ENCODE measurements at places on chromosomes 2 and 18.
A peak's percentile ranks its signal among the peaks of the same experiment; 100 is the strongest.

- DNase-seq: no peak
Observed at GRCh38 chr2:111192776-111193368, 72.2 kb downstream of the BCL2L11 start.

GRCh38 chr2:73293534-73294171, at the start of gene EGR4:
EGR4 (minus strand) TSS chr2:73293548; CDS start chr2:73293317, 231 bp downstream.
- DNase-seq: peak; percentile 84

GRCh38 chr2:169980643-169981042, 153.4 kb downstream of the UBR3 start:
- no peak for DNase-seq

- no peak for DNase-seq
Observed at GRCh38 chr2:126515471-126515870, 140.5 kb upstream of the GYPC start.

DNA sequence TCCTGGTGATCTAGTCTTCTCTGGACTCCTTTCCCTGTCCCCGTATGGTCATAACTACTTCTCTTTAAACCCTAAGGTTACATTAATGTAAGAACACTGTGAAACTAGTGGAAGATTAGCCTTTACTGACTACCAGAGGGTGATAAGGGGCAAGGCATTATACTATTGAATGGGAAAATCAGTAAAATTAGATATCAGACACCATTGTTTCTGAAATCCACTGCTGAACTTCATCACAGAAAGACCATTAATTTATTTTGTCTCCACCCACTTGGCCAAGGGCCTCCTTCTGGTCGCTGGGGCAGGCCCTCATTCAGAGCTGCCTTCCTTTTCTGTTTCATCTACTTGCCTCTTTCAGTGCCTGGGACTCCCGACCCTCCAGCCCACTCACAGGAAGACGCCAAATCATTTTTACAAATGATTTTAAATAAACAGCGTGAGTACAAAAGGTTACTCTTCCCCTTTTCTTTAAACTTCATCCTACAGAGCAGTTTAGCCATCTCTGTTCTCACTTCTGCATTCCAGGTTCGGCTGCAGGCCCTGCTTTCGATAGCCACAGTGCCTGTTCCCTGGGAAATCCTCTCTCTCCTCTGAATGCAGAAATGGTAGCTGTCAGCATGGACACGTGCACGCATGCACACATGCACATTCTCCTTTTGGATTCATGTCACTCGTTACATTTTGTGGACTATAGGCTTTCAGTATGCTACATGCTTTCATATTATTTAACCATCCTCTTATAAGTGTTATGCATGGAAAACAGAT, 70.3 kb upstream of the DOCK10 start:
- no peak for DNase-seq

- DNase-seq: no peak
Observed at GRCh38 chr2:58435246-58435645, 194.1 kb upstream of the FANCL start.

- DNase-seq: no peak
Observed at GRCh38 chr2:238203973-238204683, 633 bp upstream of the ILKAP start.

DNA sequence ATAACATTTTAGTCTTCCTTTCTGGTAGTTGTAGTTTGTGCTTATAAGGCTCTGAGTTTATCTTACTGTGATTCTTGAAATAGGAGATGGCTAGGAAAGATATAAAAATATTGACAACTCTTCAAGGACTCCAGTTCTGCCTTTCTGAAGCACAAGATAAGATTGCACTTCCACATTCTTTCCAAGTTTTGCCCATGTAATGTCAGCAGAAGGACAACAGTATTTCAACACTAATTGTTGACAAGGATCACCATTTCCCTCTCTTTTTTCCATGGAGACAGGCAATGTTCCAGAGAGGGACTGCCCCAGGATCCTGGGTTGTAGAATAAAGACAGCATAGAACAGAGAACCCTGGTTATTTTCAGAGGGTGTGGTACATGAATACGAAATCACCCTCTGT, 279.1 kb upstream of the CNTNAP5 start:
- DNase-seq: no peak

GRCh38 chr2:203437511-203437910, 97.6 kb downstream of the RAPH1 start:
- no peak for DNase-seq

DNA sequence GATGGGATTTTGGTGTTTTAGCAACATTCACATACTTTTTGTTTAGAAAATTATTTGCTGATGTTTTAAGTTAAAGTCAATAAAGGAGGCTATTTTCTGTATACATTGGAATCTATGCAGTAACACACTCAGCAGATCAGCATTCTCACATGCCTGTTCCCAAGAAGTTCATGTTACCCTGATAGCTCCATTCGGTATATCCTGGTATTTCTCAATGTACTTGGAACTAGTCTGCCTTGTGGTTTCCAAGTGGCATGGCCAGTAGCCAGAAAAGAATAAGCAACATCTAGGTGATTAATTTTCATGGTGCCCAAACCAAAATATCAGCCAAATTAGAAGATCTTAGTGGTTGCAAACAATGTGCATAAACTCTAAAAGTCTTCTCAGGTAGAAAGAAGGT, 5.2 kb upstream of the NCAPH start:
- DNase-seq: no peak

GRCh38 chr2:229196448-229196847, 74.6 kb downstream of the PID1 start:
- DNase-seq: no peak

DNA sequence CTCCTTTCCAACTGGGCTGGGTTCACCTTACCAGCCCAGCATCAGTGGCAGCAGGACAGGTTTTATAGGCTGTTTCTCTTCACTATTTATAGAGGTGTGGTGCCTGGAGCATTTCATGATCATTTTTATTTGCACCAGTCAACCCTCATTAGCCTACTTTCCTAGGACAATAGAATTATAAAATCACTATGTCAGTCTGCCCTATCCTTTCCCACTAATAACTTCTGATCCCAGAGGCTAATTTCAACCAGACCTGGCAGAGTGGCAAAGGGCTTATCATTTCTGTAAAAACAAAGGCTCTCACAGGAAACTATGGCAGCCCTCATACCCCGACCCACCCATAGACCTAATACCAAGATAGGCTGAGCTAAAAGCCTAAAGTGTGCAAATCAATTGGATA, 243.5 kb upstream of the TMEFF2 start:
- DNase-seq: no peak

- no peak for DNase-seq
Observed at GRCh38 chr2:157509744-157510143, 65.9 kb upstream of the CYTIP start.

DNA sequence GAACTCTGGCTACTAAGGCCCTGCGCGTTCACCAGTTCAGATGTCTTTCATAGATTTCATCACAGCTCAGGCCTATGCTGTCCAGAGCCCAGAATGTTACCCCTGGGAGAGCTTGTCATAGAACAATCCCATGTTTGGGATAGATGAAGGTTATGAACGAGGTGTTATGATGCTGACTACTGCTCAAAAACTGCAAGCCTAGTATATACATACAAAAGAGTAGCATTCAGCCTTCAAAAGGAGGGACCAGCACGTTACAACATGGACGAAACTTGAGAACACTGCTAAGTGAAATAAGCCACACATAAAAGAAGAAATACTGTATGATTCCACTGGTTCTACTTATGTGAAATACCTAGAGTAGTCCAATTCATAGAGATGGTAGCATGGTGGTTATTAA, 401.9 kb downstream of the NBAS start:
- DNase-seq: no peak

DNA sequence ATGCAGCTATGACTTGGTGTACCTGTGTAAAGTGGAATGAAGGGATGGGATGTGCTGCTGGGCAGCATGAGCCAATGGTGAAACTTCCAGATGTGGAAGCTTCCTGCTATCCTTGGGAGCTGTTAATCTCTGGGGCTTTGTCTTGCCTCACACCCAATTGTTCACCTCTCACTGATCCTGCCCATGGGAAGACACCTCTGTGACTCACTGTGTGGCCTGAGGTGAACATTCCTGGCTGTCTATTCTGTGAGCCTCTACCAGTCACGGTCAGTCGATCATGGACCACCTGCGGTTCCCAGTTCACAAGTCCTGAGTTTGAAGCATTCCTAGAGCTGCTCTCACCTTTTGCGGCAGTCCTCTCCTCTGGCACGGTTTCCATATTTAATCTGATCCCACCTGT, 12.1 kb downstream of the NEURL3 start:
- no peak for DNase-seq

- DNase-seq: no peak
Observed at GRCh38 chr2:239387811-239388210, 13.0 kb downstream of the HDAC4 start.

DNA sequence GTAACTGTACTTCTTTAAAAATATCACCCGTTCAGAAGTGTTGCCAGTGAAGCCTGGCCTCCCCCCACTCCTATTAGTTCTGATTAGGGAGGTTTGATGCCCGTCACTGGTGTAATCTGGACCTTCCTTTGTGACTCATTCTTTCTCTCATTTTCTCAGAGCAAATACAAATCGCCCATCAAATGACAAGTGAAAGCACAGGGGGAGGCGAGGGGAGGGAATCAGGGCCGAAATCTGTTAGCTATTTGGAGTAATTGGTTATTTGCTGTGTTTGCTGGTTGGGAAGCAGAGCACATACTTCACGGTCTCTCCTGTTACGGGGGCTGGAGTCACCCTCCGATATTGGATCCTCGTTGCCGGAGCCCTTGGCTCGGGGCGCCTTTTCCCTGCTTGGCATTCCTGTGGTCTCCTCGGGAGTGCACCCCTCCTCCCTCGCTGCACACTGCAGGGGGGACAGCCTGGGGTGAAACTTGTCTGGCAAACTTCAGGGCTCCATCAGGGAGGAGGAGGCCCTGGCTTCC, 178.1 kb downstream of the DYSF start:
- DNase-seq: no peak

GRCh38 chr2:22897428-22897827, 487.6 kb upstream of the KLHL29 start:
- DNase-seq: no peak

DNA sequence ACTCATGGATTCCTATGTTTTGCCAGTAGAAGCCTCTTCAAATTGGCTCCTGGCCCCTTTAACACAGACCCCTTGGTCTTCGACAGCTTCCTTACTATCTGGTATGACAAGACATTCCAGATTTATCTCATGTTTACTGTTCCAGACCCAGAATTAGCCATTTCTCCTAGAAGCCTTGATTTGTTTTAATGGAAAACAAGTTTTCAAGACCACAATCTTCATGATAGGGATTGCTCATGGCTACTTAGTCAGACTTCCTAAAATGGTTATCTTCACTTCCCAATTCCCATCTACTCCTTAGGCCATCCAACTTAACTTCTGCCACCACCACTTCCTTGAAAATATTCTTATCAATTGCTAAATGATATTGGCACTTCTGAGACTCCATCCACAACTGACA, 63.2 kb downstream of the TTC32 start:
- DNase-seq: no peak

DNA sequence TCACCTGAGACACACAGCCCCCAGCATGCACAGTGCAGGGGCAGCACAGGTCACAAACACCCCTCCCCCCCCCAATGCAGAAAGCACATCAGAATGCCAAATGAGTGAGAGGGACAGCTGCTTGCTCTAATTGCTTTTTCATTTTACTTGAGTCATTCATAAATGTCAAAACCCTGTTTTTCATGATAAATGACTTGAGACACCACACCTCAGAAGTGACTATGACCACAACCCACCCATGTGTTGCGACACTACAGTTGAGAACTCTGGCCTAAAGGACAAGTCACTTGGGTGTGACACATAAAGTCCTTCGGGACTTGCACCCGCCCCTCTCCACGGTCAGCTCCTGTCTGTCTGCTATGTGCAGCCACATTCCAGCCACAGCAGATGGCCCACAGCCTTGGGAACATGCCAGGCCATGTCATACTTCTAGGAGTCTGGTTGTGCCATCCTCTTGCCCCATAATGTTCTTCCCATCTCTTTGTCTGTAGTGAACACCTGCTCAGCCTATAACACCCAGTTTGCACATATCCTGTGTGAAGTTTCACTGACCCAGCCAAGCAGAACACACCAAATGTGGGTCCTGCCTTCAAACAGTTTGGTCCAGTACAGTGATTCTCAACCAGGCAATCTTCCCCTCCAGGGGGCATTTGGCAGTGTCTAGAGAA, 30.2 kb upstream of the RIOK3 start:
- DNase-seq: no peak

DNA sequence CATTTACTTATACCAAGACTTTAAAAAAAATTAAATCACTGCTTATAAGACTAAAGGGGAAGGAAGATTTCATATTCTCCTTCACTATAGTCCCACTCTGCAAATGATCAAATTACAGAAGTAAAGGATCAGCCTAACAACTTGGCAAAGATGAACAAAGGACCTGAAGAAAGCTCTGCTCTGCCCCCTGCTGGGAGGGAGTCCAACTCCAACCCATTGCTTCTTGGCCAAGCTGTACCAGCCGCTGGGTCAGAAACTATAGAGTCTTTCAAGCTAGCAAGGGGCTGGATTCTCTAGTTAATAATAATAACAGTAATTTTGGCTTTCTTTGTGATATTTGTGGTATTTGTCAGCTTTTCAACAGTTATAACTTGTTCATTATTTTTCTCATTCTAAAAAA, 927.0 kb upstream of the CRIM1 start:
- DNase-seq: peak; percentile 2

- no peak for DNase-seq
Observed at GRCh38 chr2:56211048-56211447, 27.3 kb downstream of the CCDC85A start.

- DNase-seq: no peak
Observed at GRCh38 chr18:72986103-72986502, 118.3 kb upstream of the NETO1 start.

DNA sequence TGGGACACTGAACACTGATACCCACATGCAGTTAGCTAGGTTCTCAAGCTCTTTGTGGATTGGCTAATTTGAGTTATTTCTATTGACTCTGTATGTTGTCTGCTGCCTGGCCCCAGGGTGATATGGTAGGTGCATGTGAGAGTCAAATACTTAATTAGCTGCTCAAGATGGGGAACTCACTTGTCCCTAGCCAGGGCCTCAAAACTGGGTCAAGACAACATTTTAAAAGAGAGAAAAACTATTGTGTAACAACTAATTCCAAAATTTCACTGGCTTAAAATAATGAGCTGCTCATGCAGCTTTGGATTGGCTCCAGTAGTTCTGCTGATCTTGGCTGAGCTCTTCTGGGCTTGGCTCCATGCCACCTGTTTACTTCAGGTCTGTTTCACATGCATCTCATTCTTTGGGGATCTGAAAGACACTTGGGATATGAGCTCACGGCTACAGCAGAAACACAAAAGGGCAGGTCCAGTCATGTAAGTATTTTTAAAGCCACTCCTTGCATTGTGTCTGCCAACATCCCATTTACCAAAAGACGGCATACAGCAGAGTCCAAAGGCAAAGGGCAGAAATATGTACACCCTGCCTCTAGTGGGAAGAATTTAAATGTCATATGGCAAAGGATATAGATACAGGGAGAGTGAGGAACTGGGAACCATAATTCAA, 716.8 kb downstream of the SUCLG1 start:
- no peak for DNase-seq

DNA sequence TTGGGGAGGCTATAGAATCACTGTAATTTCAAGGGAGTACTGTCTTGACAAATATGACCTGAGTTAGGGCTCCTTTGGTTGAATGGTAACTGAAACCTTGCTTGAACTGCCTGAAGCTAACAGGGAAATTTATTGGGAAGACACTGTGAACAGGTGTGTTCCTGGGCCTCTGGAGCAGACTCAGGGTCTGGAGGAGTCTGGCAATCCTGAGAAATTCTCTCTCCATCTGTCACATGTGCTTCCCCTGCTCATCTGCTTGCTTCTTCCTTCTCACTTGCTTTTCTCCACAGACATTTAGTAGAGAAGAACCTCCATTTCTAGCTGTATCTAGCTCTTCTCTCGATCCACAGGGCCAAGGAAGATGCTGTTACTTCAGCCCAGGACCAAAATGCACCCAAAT, 476.5 kb downstream of the LRP1B start:
- DNase-seq: peak; percentile 12
